ENCODE measurements at places on chromosomes 5 and 9.
A peak's percentile ranks its signal among the peaks of the same experiment; 100 is the strongest.

GRCh38 chr9:127214421-127215267 lies 49.9 kb upstream of the GARNL3 start:
- no peak for DNase-seq

GRCh38 chr5:144882739-144883283 lies 712.1 kb downstream of the KCTD16 start:
- DNase-seq, result no peak

DNA sequence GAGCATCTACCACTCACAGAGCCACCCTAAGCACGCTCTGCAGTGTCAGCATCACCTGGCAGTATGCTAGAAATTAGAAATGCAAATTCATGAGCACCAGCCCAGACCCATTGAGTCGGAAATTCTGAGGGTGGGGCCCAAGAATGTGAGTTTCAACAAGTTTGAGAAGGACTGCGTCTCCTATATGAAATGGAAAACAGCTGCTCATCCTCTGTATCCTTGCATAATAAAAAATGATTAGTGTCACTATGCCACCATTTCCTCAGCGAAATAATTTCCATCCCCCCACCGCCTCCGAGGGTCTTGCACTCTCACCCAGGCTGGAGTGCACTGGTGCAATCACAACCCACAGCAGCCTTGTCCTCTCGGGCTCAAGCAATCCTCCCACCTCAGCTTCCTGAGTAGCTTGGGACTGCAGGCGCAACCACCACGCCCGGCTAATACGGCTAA lies 1.3 kb upstream of the IQGAP2 start:
- no peak for DNase-seq

GRCh38 chr5:22372376-22372775 lies 480.8 kb downstream of the CDH12 start:
- peak; percentile 79 for DNase-seq

DNA sequence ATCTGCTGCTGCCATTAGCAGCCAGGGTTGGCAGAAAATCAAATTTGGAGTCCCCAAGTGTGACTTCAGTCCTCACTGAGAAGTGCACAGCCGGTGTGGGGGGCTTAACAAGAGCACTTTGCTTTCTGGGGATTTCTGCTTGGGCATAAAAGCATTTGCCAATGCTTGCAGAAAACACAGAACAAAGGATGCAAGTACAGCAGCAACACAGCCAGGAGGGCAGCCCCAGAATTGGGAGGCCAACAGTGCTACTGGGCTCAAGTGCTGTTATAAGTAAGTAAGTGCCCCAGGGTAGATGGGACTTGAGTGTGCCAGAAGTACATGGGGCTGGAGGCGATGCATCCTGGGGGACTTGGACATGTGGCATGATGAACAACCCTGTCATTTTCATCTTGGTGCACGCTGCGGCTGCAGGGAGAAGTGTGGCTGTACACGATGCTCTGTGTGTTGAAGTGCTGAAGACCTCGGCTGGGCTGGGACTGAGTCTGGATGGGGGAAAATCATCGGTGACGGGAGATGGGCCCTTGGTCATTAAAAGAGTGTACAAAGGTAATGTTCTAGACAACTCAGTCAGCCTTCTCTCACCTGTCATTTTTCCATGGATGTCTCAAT lies 73.3 kb downstream of the GOLPH3 start:
- DNase-seq, result no peak

DNA sequence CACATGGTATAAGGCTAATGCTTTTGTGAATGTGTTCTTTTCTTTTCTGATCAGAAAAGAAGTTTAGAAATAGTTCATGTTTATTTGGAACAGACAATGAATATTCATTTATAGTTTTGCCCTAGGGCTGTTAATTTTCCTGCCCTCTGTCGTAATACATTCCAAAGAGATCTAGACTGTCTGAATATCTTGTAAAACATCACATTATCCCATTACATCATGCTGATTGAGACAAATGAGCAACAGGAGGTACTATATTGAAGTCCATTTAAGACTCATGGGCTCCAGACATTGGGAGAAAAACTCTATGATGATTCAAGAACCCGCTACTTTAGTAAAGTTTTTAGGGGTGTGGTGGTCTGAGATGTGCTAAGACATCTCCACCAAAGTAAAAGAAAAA lies 121.2 kb upstream of the MAP1B start:
- no peak for DNase-seq

Measured in NCI-H446 treated with DMSO at 0.1 percent for 48 hours (cell line).